ENCODE measurements at places on chromosomes 12 and 14.

- DNase-seq = no peak
These were observed 50.3 kb upstream of the SLC2A13 start for GRCh38 chr12:40156021-40156764.

GRCh38 chr14:60328583-60328982 lies 79.6 kb downstream of the PPM1A start:
- no peak for DNase-seq

GRCh38 chr12:33432992-33433391 lies 6.6 kb downstream of the SYT10 start:
- no peak for DNase-seq

DNA sequence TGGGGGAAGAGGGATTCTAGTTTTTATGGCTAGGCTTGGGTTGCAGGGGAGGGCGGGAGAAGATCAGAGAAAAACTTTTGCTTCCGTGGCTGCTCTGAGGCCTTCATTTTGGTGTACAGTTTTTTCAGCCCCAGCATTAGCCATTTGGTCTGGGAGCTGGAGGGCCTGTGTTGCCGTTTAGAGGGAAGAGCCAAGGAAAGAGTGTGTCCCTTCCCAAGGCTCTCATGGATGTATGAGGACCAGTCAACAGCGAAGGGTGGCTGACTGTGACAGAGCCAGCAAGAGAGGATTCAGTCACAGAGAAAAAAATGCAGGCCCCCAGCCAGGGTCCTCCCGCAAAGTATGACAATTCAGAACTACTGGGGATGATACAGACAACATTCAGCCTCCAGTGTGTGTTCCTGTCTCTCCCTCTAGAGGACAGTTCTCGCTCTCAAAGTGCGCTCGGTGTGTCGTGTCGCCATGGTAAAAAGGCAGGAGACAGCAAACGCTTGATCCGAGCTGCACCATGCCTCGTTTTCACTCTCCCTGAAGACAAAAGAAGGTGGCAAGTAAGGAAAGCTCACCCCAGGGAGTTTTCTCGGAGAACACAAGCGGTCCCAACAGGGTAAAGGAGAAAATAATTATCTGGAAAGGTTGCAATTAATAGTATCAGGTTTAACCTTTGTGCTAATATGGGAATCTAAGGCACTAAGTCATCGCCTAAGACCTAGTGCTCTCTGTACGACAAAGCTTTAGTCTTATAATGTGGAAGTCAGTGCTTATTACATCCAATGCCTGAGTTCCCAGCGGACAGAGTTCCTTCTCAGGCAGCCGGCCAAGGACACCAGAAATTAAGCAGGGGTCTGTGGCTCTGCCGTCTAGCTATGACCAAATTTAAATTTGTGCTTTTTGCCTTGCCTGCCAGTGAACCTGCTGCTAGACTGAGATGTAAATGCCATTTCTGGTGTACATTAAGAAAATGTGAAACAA lies 157.3 kb upstream of the PLXNC1 start:
- DNase-seq = no peak

- DNase-seq = no peak
These were observed 234.7 kb downstream of the ANO2 start for GRCh38 chr12:5710260-5710878.

DNA sequence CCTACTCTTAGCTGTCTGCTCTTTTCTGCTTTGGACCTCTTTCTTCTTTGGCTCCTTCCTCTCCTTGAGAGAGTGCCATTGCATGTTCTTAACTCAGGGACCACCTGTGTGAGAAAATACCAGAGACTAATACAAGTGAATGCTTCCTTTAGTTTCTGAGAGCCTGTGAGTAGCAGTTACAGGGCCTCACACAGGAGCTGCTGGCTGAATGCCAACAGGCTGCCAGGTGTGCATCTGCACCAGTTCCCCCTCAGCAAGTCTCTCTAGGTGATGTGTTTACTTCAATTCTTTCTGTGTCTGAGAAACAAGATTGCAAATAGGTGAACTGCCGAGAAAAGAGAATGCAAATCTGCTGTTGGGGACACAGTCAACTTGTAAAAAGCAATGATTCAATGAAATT lies 108.2 kb downstream of the STXBP6 start:
- DNase-seq = no peak

GRCh38 chr12:52802442-52802841 lies 6.5 kb upstream of the KRT3 start:
- no peak for DNase-seq

DNA sequence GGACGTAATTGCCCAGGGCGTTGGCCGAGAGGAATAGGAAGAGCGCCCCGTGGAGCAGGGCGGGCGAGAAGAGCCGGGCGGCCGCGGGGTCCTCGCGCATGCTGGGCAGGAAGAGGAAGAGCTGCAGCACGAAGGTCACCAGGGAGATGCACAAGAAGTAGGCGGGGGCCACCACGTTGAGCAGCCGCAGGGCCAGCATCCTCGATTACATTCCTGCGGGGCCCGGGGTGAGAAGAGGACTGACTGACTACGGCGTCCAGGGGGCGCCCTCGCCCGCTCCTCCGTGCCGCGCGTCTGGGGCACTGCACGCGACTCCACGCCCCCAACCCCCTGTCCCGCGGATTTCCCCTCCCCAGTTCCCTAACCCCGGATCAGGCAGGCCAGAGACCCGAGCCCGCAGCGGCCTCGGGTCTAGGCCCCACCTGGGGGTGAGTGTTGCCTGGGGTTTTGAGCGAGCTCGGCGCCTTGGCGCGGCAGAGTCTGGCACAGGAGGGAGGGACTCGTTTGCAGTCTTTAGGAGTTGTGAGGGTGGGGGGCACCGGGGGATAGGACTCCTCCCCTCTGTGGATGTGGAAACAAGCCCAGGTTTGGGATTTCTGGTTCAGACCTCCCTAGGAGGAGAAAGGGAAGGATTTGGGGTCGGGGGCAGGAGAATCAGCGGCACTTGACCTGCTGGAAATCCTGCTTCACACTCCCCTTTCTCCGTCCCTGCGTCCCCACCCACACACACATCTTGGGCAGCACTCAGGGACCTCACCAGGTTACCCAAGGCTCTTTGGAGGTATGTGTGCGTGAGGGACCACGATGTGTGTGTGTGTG lies 1.8 kb downstream of the ZDHHC22 start:
- no peak for DNase-seq

DNA sequence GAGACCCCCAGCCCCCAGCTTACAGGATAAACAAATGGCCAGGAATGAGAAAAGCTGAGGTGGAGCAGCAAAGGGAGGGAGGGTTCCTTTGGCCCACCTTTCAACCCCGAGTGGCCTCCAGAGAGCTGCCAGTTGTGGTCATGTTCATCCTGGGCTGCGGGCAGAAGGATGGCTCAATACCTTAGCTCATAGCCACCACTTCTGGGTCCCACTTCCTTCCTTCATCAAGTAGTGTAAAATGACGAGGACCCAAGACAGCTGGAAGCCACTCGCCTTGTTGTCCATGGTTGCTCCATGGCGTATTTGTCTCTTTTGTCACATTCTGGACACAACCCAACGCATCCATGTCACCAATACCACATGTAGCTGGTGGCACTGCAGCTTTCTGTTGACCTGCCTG lies 24.2 kb downstream of the CRACR2A start:
- DNase-seq = no peak

GRCh38 chr12:51890133-51890464 lies 2.2 kb downstream of the ANKRD33 start:
- no peak for DNase-seq

GRCh38 chr12:27652174-27652763 lies 44.0 kb upstream of the REP15 start:
- no peak for DNase-seq

Measured in epithelial cell of prostate (primary cell).